GM04503 (cell line): ENCODE measurements at places on chromosomes 16 and 17.

- no peak for DNase-seq
Measured at GRCh38 chr17:49899191-49899485, 51.3 kb upstream of the TAC4 start.

- DNase-seq = no peak
Measured at GRCh38 chr16:72905581-72905980, 142.3 kb downstream of the ZFHX3 start.

DNA sequence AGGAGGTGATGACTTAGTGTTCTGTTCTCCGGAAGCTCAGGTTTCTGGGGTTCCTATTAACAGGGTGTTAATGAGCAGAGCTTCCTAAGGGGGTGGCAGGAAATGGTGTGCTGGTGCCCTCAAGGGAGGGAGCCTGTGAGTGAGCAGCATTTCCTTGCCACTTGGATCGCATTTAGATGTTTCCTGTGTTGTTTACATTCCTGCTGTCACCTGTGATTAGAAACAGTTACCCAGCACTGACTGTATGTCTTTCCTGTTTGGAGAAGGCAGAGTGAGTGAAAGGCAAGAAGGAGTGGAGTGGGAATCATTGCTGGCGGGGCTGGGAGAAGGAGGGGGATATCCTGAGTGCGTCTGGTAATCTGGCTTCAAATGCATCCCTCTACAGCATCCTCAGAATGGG, 214.6 kb downstream of the CCDC182 start:
- DNase-seq = no peak

GRCh38 chr16:24745391-24745790, 15.9 kb downstream of the TNRC6A start:
- DNase-seq = no peak

DNA sequence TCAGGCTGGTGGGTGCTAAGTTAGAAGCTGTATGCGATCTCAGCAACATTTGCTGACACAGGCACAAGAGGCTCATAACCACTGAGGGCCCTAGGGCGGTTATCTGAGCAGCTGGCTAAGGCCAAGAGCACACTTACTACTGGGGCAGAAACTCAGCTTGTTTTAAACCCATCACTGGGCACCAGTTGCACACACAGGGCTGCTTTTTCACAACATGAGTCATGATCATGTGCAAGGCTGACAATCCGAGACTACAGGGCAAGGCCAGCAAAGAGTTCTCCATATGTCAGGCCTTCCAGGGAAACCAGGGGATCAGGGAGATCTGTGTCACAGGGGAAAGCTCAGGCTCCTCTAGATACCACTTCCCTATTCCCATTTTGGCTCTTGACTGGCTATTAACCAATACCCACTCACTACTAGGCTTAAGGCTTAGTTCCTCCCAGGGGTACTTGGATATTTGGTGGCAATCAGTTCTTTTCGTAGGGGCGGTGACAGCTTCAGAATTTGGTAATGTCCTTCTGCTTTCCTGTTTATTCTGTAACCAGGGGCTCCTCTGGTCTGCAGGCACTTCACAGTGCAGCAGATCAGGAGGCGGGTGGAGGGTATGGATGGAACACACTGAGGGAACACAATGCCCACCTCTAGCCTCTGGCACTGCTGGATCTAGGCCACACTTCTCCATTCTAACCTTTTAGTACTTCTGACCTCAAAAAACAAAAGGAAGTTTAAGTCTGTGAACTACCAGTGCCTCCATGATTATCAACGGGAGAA, 44.9 kb upstream of the ERN1 start:
- no peak for DNase-seq

GRCh38 chr17:77356690-77357201, 216.0 kb downstream of the SEC14L1 start:
- DNase-seq = no peak

DNA sequence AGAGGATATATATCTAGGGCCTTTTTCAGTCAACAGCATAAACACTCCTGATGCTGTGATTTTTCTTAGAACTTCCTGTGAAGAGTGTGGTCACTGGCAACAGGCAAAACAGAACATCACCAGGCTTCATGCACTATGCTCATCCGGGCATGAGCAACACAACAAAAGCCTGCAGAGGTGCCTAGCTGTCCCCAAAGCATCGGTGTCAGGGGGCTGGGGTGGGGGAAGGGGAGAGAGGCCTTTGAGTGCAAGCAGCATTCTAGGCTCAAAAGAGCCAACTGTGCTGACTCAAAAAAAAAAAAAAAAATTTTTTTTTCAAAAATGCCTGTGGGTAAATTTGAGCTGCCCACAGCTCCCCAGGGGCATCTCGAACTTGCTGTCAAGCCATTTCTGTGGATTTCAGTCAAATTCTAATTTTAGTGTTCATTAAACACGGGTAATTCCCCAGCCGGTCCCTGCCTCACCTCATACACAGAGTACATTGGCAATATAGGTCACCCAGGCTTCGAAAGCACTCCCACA, 194.6 kb upstream of the DYNLRB2 start:
- DNase-seq = peak; percentile 8

GRCh38 chr16:9039210-9039609, 52.2 kb upstream of the HAPSTR1 start:
- no peak for DNase-seq

DNA sequence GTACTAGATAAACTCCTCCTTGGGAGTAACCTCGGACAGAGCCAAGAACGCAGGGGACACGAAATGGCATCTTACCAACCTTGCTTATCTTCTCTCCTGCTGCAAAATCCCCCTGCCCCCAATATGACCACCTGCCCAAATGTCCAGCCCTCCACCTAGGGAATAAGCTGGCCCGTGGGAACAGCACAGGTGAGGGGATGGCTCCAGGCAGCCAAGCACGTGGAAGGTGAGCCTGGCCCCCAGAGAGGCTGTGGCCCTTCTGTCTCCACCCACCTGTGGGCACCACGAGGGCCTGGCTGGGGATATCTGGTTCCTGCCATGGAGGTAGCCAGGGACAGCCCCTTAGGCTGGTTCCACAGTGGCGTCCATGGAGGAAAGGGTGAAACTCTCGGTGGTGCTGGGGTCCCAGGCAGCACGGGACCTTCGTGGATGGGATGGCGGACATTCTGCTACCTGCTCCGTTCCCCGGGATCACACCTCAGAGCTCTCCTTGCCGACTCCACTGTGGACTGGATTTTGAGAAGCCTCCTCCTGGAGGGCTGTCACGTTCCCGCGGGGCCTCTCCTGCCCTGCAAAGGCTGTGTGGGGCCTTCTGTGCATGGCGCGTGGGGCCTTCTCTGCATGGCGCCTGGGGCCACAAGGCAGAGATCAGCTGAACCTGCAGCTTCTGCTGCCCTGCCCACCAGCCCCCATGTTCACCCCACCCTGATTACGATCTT, 388.5 kb upstream of the TNRC6C start:
- no peak for DNase-seq

GRCh38 chr17:59355030-59355701, 23.7 kb downstream of the YPEL2 start:
- DNase-seq = no peak

DNA sequence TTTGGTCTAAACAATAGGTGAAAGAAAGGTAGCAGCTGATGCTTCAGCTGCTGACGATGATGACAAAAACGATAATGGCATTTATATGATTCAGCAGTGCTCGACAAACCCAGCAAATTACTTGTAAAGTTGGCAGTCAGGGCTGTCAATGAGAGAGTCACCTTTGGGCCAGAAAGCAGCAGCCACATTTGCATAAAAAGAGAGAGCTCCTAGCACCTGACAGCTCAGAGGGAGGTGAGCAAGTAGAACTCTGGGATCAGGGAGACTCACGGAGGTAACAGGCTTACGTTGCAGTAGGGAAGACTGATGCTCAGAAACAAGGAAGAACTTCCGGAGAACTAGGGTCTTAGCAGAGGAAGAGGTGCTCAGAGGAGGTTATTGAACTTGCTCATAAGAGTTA, 291.9 kb upstream of the ZFHX3 start:
- DNase-seq = no peak

DNA sequence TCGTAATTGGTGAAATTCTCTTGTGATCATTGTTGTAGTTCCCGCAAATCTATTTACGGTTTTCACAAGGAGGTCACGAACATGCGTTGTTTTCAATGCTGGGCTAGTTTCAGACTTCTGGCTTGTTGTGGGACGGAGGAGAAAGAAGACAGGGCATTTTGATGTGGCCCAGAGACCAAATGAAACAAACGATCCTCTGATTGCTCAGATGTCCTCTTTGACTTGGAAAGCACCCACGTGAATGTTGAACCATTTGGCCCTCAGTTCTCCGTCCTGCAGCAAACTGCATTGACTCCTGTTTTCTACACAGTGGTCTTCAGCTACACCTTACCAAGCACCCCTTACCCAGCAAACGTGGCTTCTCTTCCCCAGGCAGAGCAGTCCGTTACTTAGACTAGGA, 391.0 kb downstream of the WWOX start:
- no peak for DNase-seq

GRCh38 chr16:66420396-66420795, 6.7 kb upstream of the BEAN1 start:
- DNase-seq = no peak

GRCh38 chr16:24966634-24967033, 48.5 kb downstream of the ARHGAP17 start:
- DNase-seq = no peak

DNA sequence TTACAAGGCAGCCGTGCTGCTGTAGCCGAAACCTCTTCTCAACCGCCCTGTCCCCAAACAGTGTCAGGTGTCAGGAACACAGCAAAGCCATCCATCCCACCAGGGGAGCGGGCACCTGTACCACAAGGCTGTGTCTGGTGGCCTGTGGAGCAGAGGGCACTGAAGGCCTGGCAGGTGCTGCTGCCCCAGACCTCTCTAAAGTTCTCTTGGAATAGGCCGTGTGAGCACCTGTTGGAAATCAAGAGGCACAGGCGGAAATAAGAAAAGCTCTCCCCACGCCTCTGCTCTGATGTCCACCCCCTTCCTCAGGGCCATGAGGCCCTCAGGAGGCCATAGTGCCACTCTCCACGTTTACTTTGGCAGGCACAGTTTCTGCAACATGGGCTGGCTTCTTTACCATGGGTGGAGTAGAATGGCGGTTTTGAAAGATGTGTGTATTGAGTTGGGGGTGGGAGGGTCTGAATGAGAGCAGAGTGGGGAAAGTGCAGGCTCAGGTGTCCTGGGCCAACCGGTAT, 99.9 kb upstream of the ZNF750 start:
- DNase-seq = no peak

- DNase-seq = no peak
Measured at GRCh38 chr17:39962642-39963220, at the start of gene GSDMA. GSDMA (plus strand) TSS chr17:39963004; CDS start chr17:39965688, 2,684 bp downstream.

GRCh38 chr17:72215928-72216327, 95.1 kb downstream of the SOX9 start:
- no peak for DNase-seq

DNA sequence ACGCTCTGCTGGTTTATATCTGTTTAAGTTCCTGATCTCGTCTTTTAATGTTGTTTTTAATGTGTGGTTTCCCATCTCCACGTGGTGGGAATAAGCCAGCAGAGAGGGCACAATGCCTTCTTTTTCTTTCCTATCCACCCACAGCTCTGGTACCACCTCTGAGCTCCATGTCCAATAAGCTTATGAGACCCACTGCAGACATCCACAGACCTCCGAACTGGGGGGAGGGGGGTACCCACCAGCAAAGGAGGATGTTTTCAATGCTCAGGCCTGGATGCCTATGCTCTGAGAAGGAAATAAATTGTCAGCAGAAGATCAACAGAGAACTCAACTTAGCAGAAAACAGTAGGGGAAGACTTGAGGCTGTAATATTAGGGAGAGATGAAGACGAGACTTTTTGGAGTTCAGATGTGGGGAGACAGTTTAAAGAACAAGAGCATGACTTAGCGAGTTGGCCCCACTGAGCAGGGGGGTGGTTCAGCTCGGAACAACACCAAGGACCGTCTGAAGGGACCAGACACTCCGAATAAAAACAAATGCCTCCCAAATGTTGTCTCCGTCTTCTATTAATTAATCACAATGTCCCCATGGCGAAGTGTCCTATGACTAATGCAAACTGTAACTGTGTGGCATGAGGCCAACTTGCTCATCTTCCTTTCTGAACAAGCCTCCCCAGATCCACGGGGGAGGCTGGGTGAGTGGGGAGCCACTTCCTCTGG, 62.7 kb downstream of the GAS7 start:
- peak; percentile 35 for DNase-seq

GRCh38 chr16:22670551-22671041, 143.4 kb upstream of the HS3ST2 start:
- no peak for DNase-seq

- DNase-seq = no peak
Measured at GRCh38 chr16:50842589-50842988, 100.7 kb downstream of the CYLD start.

GRCh38 chr16:73043828-73044467, 4.0 kb downstream of the ZFHX3 start:
- DNase-seq = no peak

DNA sequence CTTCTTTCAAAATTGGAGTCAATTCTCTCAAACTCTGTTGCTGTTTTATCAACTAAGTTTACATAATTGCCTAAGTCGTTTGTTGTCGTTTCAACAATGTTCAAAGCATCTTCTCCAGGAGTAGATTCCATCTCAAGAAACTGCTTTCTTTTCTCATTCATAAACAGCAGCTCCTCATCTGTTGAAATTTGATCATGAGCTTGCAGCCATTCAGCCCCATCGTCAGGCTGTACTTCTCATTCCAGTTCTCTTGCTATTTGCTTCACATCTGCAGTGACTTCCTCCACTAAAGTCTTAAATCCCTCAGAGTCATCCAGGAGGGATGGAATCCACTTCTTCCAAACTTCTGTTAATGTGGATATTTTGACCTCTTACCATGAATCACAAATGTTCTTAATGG, 230.6 kb downstream of the IRF8 start:
- no peak for DNase-seq

DNA sequence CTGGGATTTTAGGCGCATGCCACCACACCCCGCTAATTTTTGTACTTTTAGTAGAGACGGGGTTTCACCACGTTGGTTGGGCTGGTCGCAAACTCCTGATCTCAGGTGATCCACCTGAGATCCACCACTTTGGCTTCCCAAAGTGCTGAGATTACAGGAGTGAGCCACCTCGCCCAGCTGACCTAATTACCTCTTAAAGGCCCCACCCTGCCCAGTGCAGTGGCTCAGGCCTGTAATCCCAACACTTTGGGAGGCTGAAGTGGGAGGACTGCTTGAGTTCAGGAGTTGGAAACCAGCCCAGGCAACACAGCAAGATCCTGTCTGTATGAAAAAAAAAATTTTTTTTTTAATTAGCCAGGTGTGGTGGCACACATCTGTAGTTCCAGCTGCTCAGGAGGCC, 2.9 kb upstream of the COASY start:
- DNase-seq = no peak

- DNase-seq = no peak
Measured at GRCh38 chr17:65027305-65027704, 29.2 kb downstream of the GNA13 start.

DNA sequence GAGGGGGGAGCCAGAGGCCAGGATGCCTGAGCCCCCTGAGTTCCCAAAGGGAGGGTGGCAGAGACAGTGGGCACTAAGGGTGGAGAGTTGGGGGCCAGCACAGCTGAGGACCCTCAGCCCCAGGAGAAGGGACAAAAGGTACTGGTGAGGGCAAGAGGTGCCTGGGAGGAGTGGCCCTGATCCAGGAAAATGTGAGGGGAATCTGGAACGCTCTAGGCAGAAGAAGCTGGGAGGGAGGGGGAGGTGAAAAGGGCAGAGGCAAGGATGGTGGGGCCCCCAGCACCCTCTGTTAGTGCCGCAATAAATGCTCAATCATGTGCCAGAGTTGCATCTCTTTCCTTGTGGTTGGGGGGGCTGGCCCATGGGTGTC, 1.1 kb downstream of the TCAP start:
- no peak for DNase-seq

GRCh38 chr16:3912373-3912772, 31.9 kb upstream of the CREBBP start:
- no peak for DNase-seq
